HS-27A (cell line): ENCODE measurements at places on chromosomes 13 and 19.
A peak's percentile ranks its signal among the peaks of the same experiment; 100 is the strongest.

DNA sequence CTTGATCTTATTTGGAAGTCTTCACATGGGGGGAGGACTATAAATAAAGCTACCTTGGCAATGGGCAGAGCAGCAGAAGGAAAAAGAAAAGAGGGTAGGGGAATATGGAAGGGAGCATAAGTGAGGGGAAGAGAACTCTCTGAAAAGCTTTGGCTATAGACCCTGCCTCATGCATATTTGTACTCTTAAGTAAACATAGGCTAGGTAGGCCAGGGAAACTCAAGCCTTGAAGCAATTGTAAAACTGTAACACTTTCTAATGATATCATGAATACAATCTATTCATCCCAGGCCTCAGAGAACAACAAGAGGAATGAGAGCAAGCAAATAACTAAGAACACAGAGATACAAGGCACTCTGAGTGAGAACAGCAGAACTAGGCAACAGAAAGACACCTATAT lies 20.4 kb downstream of the MYCBP2 start:
- no peak for DNase-seq

DNA sequence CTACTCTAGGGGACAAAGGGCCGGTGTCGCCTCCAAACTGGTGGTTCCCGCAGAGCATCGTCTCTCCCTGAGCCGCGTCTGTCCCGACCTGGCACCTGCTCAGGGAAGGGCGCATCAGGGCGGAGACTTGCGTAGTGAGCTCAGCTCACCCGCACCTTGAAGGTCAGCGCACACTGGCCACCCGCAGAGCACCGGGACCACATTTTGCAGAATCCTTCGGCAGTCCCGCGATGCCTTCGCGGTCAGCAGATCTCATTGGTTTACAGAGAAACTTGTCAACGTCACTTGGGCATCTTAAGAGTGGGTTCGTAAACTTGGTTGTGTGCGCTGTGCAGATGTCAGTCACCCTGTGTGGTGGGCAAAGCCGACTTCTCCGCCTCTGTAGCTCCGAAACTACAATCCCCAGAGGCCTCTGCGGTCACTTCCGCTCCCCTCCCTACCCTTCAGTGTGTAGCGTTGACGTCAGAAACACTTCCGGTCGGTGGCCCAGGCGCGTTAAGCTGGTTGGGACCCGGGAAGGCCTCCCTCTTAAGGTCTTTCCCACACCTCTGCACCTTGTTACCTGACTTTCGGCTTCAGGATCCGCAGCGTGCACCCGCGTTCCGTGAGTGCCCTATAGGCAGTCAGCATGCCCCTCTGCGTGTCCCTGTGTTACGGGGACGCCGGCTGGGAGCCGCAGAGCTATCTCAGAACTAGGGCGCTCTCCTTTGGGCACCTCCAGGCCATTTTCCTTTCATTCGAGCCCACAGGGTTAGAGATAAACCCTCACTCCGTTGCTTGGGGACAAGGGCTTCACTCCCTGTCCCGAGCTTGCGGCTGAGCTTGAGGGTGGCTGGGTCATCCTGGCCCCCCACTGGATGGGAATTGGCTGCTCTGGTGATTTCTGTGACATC lies 36.5 kb upstream of the ZNF527 start:
- DNase-seq, result peak; percentile 62

DNA sequence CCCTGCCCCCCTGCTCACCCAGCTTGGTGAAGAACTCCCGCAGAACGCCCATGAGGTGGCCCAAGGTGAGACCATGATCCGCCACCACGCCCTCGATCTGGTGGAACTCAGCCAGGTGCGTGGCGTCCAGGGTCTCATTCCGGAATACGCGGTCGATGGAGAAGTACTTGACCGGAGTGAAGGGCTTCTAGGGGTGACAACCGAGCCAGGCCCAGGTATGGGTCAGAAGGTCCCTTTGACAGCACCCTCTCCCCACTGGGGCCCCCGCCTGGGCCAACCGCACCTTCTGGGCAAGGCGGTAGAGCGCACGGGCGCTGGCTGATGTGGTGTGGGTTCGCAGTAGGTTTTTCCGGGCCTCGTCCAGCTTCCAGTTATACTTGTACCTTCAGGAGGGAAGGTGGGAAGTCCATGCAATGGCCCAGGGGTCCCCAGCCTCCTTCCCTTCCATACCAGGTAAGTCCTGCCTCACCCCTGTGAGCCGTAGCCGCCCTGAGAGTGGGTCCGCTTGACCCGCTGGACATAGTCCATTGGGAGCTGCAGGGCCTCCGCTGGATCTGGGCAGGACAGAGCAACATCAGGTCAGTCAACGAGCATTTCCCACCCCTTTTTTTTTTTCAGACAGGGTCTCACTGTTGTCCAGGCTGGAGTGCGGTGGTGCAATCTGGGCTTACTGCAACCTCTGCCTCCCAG lies 5.7 kb upstream of the SYCE2 start:
- DNase-seq, result no peak

GRCh38 chr13:112058941-112059340 lies 8.0 kb upstream of the SOX1 start:
- DNase-seq, result no peak

DNA sequence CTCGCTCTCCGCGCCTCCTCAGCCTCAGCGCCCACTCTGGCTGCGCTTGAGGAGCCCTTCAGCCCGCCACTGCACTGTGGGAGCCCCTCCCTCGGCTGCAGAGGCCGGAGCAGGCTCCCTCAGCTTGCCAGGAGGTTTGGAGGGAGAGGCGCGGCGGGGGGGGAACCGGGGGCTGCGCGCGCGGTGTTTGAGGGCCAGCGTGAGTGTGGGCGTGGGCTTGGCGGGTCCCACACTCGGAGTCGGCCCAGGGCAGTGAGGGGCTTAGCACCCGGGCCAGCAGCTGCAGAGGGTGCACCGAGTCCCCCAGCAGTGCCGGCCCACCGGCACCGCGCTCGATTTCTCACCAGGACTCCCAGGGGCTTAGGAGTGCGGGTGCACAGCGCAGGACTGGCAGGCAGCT lies 1220.9 kb downstream of the PCDH9 start:
- no peak for DNase-seq

GRCh38 chr13:114127473-114128347 lies 4.7 kb downstream of the RASA3 start:
- no peak for DNase-seq

DNA sequence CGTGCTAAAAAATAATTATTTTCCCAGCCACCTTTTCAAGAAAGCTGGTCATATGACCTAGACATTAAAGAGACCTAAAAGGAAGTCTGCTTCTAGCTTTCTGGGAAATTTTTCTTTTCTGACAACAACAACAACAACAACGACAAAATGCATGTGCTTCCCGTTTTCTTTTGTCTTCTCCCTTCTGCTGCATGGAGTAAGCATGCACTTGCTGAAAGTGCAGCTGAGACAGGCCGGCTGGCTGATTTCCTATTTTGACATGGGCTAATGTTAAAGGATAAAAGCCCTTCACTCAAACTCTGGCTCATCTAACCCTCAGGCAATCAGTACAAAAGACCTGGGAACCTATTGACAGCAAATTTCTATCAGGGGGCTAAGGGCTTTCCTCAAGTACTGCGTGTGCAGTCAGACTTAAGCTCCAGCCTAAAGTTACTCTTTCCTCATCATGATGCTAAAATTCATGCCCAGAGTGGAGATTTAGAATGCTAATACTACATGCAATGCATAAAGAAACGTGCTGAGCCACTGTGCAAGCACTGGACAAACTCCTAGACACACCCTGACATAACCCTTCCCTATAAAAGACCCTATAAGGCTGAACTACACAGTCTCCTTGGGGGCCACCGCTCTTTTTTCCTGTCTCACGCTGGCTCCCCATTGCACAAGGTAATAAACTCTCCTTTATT lies 811.1 kb downstream of the UQCRFS1 start:
- DNase-seq, result no peak

DNA sequence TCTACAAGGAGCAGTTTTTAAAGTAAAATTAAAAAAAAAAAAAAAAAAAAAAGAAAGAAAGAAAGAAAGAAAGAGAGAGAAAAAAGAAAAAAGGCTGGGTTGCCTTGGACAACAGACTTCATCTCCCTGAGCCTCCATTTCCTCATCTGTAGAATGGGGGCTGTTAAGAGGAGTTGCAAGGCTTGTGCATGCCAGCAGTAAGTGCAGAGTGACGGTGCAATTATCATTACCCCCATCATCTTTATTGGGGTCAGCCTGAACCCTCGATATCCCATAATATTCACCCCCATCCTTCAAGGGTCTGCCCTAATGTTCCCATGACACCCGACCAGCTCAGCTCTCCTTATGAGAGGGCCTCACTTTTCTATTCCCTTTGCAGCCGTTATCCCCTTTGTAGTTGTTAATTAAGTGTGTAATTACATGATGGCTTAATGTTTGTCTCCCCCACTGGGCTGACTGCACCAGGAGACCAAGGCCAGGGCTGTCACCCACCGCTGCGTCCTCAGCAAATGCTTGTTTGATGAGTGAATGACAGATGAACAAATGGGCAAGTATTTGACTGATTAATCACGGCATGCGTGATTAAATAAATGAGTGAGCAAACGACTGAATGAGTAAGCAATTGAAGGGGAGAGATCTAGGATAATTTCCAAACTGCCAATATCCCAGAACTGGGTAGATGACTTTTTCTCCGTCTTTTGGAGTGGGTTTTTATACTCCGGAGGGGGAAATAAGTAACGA lies 10.1 kb downstream of the FOSB start:
- no peak for DNase-seq

GRCh38 chr13:24505256-24505655 lies 7.3 kb downstream of the PARP4 start:
- DNase-seq, result no peak

- no peak for DNase-seq
Measured at GRCh38 chr19:6161271-6161850, 25.9 kb downstream of the ACSBG2 start.

GRCh38 chr13:107450431-107450830 lies 764.9 kb downstream of the LIG4 start:
- DNase-seq, result no peak

- no peak for DNase-seq
Measured at GRCh38 chr19:17549085-17549740, 6.2 kb upstream of the COLGALT1 start.

DNA sequence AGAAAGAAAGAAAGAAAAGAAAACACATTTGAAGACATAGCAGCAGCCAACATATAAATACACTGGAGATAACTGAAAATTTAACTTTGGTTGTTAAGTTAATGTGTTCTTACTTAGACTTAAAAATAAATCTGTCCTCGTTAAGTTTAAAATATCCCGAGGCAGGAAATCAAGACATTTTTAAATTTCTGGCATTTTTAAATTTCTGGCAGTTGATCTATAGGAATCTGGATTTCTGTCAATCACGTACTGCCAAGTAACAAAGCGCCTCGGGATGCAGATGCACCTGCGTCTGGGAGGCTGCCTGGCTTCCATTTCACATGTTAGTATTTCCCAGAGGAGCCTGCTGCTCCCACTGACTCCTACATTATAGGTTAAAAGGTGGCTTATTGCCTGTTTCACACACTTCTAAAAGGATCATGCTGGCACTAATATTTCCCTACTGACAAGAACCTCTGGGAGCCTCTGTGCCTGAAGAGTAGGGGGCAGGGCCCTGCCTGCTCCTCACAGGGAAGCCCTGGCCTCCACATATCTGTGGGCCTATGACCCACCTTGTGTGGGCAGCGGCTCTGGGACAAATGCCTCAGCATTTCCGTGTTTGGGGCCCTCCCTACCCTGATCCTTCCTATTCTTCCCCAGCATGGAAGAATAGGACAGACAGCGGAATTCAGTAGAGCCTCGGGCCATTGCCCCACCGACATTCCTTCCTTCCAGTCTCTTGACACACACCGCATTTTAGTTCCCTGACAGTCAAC lies 62.8 kb upstream of the ATP12A start:
- DNase-seq, result no peak

DNA sequence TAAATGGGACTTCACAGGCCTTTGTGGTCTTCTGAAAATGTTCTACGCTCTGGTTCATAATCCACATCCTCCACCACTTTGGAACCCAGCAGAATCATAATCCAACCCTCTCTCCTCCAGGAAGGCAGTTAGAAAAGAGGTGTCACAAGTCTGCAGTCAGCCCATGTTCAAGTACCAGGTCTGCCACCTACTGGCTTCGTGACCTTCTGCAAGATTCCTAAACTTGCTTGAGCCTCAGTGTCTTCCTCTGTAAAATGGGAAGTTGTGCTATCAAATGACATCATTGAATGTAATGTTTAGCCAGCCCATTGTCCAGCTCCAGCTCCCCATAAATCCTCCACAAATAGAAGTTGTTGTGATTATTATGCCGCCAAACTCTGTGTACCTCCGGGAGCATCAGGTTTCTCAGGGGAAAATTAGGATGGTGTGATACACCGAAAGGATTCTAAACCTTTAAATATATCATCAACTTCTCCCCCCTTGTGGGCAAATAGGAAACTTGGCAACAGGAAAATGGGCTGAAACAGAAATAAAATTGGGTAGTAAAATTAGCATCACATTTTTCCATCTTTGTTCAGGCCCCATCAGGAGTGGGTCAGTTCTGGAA lies 109.7 kb downstream of the NUFIP1 start:
- DNase-seq, result no peak

DNA sequence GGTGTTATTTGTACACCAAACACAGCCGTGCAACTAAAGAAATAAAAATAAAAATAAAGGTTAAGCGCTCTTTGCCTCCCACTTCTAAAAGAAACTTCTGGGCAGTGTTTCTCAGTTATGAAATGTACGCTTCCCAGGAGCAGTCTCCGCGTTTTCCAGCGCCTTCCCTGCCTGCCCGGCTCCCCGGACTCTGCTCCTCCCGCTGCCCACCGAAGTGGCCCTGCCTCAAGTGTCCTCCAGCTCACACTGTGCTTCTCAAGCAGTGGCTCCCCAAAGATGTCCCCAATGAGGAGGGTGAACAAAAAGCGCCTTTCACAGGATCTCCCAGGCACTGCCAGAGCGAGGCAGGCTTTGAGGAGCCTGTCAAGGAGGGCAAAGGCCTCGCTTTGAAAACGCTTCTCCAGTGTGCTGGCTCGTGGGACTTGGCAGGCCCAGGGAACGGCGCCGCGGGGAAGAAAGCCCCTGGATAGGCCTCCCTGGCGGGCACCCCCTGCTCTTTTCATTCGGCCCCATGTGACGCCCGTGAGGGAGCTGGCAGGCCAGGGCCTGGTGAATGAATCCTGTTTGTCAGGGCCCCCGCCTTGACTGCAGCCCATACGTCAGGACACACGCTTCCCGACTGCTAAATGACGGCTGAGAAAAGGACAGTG lies 187.1 kb downstream of the FOXO1 start:
- no peak for DNase-seq

- DNase-seq, result no peak
Measured at GRCh38 chr13:95258619-95259194, 42.5 kb downstream of the ABCC4 start.

DNA sequence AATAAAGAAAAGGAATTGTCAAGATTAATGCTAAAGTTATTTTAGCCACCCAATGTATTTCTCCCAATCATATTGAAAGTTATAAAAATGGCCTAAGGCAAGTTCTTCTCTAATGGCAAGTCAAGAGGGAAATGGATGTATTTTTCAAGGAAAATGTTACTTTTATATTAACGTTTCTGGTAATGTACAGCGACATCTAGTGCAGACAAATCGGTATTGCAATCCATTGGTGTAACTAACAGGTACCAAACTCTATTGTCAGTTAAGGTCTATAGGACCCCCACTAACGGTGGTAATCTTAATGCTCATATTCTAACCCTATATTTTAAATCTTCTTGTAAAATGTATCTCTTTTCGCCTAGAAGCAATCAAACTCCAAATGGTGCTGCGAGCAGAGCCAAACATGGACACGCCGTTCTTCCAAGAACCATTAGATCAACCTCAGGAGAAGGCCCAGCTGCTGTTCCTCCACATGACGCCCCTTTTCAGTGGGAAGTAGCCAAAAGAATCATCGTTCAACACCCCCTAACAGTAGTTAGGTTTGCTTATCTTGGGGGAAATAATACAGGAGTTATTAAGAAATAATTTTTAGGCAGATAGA lies 98.5 kb upstream of the PABPC3 start:
- DNase-seq, result no peak

GRCh38 chr13:25037057-25037813 lies 58.7 kb upstream of the PABPC3 start:
- peak; percentile 2 for DNase-seq
